ENCODE measurements at places on chromosomes 11 and 22.

- peak; percentile 27 for DNase-seq
These were observed 200.6 kb downstream of the NAV2 start for GRCh38 chr11:19912958-19913892.

- DNase-seq, result no peak
These were observed 12.7 kb upstream of the CPT1A start for GRCh38 chr11:68854273-68854958.

DNA sequence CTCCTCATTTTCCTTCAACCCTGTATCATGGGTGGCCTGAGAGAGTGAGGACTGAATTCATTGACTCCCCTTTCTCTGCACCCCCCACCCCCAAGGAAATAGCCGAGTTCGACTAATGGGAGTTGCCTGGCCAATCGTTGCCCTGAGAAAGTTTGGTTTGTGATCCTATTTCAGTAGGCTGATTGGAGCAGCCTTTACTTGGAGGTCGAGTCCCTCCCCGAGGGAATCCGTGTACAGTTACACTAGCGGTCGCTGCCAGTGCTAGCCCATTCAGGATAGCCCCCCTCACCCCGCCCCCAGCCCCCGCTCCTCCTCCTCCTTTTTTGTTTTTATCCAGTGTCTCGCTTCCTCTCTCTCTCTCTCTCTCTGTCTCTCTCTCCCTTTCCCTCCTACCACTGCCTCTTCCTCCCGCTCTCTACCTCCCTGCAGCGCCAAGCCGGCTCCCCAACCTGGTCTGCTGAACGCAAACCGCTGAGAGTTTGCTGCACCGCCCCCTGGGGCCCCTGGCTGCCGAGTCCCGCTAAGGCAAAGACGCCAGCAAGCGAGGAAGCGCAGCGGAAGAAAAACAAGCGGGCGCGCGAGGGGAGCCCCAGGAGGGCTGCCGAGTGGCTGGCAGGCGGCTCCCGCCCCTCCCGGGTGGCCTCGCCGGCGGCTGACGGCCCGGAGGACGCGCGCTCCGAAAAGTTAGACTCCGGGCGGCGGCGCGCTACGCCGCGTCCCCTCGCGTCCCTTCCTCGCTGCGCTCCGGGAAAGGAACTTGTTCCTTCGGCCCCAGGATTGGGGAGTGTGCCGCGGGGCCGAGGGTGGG is at the start of gene GRAMD1B:
Gene GRAMD1B, plus strand, starts transcription at position 357 of the 808 bp plus-strand sequence. CDS start 524 bp downstream, outside the sequence.
- DNase-seq, result peak; percentile 32

GRCh38 chr11:44313761-44314489 is 4.0 kb upstream of the ALX4 start:
- no peak for DNase-seq

DNA sequence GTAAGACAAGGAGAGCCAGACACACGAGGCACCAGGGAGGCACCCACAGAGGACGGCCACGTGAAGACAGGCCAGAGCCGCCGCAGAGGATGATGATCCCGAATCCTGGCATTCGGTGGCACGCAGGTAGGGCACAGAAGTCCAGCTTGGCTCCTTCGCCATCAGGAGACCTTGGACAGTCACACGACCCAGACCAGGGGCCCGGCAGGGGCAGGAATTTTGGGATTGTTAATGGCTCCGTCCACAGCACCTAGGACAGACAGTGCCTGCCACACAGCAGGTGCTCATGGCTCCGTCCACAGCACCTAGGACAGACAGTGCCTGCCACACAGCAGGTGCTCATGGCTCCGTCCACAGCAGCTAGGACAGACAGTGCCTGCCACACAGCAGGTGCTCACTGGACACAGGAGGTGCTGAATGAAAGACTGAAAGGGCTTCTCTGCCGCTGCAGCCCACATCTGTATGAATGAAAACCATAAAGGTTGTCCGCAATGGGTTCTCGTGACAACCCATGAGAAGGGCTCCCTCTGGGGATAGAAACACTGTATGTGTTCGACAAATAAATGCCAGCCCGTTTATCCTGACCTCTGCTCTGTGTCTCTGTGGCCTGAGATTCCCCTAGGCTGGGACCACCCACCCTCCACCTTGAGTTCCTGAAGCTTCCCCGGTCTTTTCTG is 341.6 kb downstream of the CTTN start:
- DNase-seq, result no peak

DNA sequence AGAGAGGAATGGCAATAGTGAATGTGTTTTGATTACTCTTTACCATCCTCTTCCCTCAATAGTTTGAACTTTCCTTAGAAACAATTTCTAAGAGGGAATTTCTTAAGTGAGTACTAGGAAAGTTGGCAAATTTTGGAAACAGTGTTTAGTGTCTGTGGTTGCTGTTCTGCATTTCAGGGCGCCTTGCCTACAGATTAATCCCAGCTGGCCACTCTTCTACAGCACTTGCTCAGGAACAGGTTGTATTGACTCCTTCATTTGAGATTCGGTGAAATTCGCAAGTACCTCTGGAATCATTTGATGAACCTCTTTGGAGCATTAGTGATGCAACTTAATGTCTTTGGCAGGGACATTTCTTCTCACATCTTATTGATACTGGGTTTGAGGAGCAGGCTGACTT is 28.3 kb downstream of the JAM3 start:
- no peak for DNase-seq

- DNase-seq, result peak; percentile 17
These were observed 179.0 kb downstream of the GRM5 start for GRCh38 chr11:88886796-88887195.

GRCh38 chr11:73412308-73412707 is 36.1 kb downstream of the RELT start:
- DNase-seq, result no peak

- DNase-seq, result no peak
These were observed 158.2 kb downstream of the TTC28 start for GRCh38 chr22:28521451-28521850.

GRCh38 chr22:40789131-40789530 is 30.0 kb downstream of the SLC25A17 start:
- no peak for DNase-seq

GRCh38 chr22:37184816-37185541 is 3.1 kb downstream of the C1QTNF6 start:
- no peak for DNase-seq

GRCh38 chr11:80307676-80308075 is 866.8 kb upstream of the TENM4 start:
- DNase-seq, result no peak

GRCh38 chr11:46296528-46297448 is 19.3 kb downstream of the CREB3L1 start:
- peak; percentile 98 for DNase-seq

DNA sequence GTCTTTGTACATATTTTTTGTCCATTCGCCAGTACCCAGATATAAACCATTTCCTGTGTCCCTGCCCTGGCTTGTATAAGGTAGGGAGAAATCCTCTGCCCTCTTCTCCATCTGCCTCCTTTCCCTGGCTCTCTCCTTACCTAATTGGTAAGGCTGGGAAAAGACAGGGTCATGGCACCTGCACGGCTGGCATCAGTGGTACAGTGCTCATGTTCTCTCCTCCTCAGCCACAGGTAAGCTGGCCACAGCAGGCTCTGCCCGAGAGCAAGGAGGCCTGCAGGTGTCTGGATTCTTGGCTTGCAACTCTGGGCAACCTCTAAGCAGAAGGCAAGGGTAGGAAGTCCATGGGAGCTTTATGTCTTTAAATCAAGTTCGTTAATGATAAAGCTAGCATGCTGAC is 419.9 kb downstream of the BUD13 start:
- no peak for DNase-seq

GRCh38 chr22:39325392-39325932 is 6.0 kb upstream of the RPL3 start:
- DNase-seq, result no peak

DNA sequence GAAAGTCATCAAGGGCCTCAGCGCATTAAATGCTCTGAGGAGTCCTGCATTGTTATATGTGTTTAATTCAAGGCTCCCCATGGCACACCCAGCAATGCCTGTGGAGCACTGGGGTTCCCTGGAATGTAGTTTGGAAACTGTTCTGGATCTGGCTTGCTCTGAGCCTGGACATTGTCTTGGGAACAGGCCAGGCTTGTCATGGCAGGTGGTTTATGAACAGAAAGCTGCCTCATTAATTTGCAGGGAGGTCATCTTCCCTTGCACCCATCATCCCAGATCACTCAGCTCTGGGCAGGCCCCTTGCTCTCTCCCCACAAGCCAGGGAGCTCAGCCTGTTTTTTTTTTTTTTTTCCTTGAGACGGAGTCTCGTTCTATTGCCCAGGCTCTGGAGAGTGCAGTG is 32.9 kb downstream of the RPS6KA4 start:
- DNase-seq, result peak; percentile 62

GRCh38 chr11:128342511-128343134 is 244.7 kb downstream of the ETS1 start:
- DNase-seq, result peak; percentile 39

DNA sequence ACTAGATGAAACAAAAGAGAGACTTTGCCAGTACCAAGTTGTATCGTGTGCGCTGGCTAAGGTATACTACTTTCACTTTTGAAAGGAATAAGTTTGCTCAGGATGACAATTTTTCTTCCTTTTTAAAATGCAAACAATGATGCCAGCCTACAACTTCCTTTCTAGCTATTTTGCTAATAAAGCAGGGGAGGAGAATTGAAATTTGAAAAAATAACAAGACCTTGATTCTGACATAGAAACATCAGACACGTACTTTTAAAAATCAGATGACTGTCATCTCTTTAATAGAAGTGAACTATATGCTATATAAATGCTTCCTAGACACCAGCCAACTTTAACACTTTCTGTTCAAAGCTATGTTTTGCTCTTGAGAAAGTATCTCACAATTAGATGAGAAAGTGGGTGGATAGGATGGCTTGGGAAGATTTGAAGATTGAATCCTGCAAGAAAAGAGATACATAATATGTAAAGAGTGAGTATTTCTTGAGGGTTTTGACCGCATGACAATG is 41.7 kb upstream of the BLID start:
- DNase-seq, result no peak

- no peak for DNase-seq
These were observed 464 bp upstream of the CECR2 start for GRCh38 chr22:17368554-17369438.

DNA sequence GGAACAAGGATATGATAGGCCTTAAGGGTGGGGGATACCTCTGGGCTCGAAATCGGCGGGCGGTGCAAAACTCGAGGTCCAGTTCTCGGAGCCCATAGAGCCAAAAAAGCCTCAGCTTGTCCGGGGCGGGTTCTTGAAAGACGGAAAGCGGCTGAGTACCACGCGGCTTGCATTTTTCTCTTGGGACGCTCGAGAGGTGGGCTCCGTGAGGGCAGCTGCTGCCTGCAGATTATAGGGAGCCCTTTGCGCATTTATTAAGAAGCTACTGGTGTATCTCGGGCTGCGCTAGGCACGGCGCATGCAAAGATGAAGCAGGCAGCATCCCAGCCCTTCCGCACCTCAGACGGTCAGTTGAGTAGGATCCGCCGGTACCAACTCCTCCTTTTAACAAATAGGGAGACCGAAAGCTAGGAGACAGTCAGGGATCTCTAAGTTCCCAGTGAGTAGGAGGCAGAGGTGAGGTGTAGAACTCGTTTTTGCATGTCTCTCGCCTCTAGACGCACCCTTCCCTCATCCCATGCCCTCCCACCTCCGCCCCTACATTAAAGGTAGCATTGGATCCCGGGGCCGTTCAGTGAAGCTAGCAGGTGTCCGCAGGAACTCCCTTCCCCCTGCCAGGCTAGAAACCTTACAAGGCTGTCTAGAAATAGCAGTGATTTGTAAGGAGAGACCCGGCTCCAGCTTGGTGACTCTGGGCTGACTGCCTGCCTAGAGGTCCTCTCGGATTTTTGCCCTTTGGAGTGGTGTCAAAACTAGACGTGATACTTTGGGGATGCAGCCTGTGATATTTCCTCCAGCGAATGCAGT is 768 bp downstream of the LDHA start:
- DNase-seq, result no peak

DNA sequence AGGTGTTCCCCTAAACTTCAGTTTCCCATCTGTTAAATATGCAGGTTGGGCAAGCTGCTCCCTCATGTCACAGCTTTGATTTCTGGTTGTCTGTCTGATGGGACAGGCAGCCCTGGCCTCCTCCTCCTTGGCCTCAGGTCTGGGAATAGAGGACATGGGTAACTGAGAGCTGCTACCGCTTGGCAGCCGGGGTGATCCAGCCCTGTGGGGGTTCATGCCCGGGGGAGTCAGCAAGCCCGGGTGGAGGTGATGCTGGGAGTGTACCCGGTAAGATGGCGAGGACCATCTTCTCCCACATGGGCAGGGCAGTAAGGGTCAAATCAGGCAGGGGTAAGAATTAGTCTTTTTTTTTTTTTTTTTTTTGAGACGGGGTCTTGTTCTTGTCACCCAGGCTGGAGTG is 845.0 kb downstream of the TBC1D22A start:
- no peak for DNase-seq

DNA sequence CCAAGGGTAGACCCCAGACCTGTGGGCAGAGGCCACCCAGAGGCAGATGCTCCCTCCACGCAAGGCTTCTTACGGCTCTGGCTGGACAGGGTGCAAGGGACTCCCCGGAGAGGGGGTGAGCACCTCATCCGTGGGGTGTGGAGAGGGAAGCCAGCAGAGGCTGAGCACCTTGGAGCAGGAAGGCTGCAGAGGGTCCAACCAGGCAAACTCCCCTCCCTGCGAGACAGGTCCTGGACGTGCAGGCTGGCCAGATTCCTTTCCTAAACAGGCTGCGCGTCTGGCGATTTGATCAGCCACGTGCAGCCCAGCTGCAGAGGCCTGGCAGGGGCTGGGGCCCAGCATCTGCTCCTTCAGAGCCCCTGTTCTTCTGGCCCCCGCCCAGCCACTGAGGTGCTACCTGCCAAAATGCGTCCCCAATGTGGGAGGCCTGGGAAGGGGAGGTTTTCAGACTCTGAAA is 49.3 kb downstream of the WNT11 start:
- DNase-seq, result no peak

GRCh38 chr22:20776624-20777405 is 2.9 kb downstream of the SERPIND1 start:
- DNase-seq, result no peak

DNA sequence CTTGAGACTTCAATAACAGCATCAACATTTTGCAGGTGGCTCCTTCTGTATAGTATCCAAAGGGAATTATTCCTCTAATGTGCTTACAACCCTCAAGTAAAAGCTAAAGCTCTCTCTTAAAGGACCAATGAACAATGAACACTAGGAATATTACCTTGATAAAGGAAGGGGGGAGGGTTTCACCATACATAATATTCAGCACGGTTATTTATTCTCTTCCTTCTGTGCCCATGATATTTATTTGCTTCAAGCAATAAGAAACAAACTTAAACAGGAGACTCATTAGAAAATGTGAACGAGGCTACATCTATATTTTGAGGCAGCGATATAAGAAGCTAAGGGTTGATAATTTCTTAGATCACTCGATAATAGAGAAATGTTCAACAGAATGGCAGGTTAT is 21.2 kb downstream of the BLID start:
- DNase-seq, result no peak

All from amniotic epithelial cell (primary cell).